ENCODE measurements at places on chromosomes 3 and 15.

DNA sequence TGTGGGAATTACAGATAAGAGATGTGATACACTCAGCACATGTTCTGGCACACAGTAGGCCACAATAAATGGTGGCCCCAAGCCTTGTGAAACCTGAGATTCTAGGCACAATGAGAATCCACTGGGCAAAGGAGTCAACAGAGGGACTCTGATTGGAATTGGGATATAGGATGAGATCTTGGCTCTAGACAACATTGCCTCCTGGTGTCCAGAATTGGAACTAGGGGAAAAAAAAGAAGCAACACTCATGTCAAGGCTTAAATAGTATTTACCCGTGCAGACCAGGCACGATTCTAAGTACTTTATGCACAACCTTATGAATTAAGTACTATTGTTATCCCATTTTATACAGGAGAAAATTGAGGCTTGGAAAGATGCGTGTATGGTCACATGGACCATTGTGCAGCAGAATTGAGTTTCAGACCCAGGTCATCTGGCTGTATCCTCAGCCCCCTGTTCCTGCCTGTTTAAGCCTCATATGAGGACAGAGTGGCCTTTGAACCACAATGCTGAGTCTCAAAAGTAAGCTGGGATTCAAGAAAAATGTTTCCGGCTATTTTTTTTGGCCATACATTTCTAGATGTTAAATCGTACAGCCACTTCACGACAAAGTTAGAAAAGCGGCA, 124.8 kb downstream of the SV2B start:
- peak; percentile 3 for DNase-seq

GRCh38 chr3:492586-493316, 296.2 kb downstream of the CHL1 start:
- no peak for DNase-seq

DNA sequence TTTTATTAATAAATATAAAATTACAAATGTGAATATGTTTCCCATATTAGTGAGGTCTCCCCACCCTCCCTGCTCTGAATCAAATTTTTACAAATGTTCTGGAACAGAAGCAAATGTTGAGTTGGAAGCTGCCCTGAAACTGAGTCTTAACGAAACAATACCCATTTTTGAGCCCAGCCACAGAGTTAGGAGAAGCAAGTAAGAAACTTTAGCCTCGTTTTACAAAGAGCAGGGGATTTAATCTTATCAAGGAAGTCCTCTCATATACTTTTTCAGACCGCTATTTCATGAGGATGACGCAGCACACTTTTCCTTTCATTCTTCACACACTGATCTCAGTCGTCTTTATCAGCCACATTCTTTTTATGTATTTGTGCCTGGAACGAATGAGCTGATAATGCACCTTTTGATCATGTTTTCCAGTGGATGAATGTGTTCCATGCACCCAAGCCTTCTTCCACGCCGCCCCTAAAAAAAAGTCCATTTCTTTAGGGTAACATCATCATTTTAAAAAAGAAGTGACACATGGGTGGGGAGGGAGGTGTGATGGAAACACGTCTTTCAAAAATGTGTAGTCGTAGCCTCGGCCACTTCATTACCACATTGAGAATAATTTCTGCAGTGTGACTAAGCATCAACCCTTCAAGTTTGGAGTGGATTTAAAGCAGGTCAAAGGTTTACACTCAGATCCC, 48.1 kb downstream of the SETMAR start:
- DNase-seq = peak; percentile 50

DNA sequence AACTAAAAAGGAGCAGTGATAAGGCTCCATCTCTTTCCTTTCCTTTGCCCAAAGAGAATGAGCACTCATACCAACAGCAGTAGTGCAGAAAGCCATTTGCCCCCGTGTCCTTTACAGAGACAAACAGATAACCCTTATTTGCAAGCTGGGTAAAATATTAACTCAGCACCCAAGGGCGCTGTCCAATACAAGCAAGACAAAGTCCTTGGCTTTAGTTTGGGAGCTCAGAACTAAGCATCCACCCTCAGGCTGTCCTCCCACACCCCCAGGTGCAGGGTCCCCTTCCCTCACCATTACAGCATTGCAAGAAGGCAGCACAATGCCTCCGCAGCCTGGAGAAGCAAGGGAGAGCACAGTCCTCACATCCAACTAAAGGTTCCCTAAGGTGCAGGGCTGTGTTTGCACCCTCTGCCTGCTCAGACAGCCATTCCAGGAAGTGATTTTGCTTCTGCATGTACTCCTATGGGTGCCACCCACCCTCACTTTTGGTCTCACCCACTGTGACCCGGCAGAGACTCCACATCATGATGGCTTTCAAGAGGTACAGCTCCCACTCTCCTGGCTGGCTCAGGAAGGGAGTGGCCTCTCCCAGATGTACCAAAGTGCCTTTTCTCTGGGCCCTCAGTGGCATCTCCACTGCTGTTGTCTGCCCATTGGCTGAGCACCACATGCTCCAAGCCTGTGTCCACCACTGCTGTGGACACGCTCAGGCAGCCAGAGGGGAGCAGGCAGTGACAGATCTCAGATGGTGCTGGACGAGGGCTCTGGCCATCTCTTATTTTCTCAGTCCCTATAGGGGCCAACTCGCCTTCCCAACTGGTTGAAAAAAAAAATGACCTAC, 34.1 kb upstream of the HES1 start:
- DNase-seq = no peak

DNA sequence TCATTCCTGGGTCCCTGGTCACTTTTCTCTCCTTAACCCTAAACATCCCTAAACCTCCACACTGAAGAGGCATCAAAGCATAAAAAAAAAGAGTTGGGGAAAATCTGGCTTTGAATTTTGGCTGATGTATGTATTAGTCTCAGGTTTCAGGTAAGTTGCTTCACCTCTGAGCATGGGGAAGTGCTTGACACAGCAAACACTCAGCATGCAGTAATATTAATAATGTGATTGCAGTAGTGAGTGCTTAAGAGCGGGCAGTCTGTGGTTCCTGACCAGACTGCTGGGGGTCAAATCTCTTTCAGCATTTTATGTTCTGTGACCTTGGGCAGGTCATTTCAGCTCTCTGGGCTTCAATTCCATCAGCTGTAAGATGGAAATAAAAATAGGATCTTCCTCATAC, 467.9 kb downstream of the SOX2 start:
- no peak for DNase-seq

GRCh38 chr3:152811974-152812760, 22.8 kb upstream of the P2RY1 start:
- no peak for DNase-seq

DNA sequence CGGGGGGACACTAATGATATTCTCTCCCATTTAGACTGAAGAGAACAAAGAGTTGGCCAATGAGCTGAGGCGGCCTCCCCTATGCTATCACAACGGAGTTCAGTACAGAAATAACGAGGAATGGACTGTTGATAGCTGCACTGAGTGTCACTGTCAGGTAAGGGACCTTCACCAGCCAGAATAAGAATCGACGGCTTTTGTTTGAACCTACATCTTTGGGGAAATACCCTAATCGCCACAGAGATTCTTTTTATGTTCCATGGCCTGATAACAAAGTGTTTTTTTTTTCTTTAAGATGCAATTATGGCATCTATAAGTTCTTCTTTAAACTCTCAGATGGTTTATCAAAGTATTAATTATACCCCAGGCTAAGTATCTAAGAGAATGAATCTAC, 3.4 kb downstream of the THBS1 start:
- no peak for DNase-seq

GRCh38 chr3:16743276-16743675, 138.1 kb upstream of the DAZL start:
- DNase-seq = no peak

DNA sequence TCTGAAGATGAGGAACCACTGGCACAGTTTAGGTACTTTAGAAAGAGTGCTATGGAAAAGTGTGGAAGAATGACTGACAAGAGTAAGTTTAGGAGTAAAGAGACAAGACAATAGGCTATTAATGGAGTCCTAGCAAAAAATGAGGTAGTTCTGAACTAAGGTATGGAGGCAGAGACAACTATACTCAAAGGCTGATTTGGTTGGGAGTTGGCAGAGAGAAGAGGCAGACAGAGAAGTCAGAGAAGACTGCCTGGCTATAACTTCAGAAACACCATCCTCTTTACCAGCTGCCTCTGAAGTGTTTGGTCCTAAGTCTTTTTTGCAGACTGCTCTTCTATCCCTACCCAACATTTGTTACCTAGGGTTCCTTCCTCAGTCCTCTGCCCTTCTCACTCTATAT, 19.2 kb downstream of the DYNC1LI1 start:
- DNase-seq = no peak

GRCh38 chr3:185733980-185734724, 90.7 kb downstream of the IGF2BP2 start:
- peak; percentile 37 for DNase-seq

DNA sequence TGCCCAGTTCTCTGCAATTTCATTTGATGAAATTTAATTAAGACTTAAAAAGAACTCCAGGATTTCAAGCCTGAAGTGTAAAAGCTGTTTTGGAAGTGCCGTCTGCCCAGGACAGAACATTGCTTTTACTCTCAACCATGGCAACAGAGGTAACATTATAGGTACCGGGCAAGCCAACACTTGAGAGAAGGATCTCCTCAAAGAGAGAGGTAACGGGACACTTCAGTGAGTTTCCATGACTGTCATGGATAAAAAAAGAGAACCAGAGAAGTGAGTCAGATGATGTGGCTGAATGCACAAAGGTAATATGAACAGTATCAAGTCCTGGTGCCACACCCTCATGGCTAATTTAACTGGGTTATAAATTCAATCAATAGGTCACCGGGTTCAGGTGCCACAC, 130.2 kb upstream of the LMOD3 start:
- no peak for DNase-seq

DNA sequence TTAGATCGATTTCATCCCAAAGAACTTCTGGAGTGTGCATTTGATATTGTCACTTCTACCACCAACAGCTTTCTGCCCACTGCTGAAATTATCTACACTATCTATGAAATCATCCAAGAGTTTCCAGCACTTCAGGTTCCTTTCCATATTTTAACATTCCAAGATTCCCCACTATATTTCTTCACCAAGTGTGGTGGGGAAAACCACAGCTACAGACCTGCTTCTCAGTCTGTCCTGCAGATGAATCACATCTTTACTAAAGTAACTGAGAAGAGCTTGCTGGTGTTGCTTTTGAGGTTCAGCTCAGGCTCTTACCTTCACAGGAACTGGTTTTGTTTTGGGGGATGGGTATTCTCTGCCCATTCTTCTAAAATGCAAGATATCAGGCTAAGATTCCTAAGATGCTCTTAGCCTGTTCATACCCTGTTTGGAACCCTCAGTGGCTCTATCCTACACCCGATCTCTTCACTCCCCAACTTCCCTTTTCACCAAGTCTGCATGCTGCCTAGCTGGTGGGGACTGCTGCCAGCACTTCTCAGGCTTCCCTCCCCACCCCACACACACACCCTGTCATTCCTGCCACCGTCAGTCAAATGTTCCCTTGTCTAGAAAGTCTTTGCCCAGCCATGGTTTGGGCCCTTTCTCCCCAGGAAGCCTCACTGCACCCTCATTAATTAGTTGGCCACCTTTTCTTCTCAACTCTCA, 30.8 kb downstream of the SRP14 start:
- DNase-seq = no peak

- no peak for DNase-seq
Observed at GRCh38 chr15:31925541-31925940, 104.8 kb upstream of the CHRNA7 start.

DNA sequence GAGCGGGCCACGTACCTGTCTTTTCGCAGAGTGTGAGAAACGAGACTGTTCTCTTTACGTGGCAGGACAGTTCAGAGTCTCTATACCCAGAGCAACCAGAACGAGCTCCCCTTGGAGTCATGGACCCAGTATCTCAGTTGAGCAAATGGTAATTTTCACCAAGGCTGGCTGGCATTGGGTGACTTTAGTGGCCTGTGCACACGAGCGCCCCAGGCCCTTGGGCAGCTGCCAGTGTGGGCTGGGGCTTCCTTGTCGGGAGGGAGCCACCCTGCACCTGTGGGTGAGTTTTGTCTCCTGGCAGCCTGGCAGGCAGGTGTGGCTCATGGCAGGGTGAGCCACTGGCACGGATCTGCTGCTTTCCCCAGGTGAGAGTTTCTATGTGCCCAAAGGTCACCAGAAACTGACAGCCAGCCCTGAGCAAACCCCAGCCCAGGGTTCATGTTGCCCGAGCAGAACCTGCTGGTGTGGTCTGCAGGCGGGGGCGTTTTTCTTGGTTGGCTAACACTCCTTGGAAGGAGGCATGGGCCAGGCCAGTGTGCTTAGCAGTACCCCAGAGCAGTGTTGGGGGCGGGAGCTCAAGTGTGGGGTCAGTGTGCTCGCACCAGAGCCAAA, 135.0 kb downstream of the TJP1 start:
- DNase-seq = no peak

Data from activated CD4-positive, alpha-beta T cell treated with anti-CD3 and anti-CD28 coated beads, Interleukin-10, Interleukin-2, amounts not matched to agents 100 ng/mL and 50 ng/mL, durations not matched to agents 16 hours and 8 hours (primary cell).